ENCODE measurements at places on chromosomes 6 and 20. TPM values are rescaled to one million over a fixed set of nuclear protein-coding genes. Genes with fewer than 3 reads are reported as not detected.
A peak's percentile ranks its signal among the peaks of the same experiment; 100 is the strongest.

DNA sequence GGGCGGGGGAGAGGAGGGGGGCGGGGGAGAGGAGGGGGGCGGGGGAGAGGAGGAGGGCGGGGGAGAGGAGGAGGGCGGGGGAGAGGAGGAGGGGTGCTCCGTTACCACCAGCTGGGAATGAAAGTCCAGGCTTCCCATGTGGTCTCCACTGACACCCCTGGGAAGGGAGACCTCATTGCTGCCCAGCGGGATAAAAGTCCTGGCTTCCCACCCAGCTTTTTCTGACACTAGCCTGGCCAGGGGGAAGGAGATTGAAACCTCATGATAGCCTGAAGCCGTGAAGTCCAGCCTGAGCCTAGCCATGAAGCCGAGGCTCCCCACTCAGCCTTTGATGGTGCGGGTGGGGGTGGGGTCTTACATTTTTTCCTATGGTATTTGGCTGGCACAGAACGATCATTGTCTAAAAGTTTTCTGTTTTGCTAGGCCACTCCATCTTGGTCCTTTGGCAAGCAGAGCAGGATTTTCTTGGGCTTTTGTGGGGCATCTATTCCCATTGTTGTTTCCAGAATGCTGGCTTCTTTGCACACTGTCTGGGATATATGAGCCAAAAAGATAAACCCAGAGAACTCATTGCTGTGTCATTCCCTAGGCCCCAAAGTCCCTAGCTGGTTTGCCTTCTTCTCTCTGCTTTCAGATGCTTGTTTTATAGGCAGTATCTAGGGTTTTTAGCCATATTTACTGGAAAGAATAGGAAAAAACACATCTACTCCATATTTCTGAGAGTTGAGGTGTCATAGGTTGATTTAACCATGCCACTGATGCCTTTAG, 67.9 kb upstream of the RNF24 start:
- DNase-seq = no peak

DNA sequence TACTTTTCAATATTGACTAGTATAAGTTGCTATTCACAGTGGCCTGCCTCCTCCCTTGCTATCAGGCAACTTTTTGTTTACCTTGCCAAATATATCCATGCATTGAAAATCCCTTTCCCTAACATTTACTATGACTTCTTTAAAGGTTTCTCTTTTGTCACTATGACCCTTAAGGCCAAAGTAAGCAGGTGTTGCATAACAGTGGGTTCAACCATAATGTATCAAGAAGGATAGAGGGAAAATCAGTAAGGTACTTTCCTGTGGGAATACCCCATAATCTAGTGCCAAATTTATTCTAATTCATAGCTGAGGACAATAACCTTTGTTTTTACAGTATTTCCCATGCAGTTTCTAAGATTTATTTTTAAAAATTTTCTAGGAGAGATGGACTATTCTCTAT, 527.6 kb downstream of the CDKAL1 start:
- no peak for DNase-seq

- DNase-seq = no peak
Measured at GRCh38 chr20:1654996-1655395, 2.6 kb downstream of the SIRPG start.

DNA sequence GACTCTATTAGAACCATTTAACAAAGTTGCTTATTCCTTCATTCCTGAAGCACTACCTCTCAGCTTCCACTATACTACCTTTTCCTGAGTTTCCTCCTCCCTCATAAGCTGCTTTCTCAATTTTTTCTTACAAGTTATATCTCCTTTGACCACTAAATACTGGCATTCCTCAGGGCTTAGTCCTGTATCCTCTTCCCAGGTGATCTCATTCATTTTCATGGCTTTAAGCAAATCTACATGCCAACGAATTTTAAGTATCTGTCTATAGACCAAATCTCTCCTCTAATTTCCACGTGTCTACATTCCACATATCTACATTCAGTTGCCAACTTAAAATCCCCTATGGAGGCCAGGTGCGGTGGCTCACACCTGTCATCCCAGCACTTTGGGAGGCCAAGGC, 134.7 kb downstream of the BTBD9 start:
- DNase-seq = no peak

DNA sequence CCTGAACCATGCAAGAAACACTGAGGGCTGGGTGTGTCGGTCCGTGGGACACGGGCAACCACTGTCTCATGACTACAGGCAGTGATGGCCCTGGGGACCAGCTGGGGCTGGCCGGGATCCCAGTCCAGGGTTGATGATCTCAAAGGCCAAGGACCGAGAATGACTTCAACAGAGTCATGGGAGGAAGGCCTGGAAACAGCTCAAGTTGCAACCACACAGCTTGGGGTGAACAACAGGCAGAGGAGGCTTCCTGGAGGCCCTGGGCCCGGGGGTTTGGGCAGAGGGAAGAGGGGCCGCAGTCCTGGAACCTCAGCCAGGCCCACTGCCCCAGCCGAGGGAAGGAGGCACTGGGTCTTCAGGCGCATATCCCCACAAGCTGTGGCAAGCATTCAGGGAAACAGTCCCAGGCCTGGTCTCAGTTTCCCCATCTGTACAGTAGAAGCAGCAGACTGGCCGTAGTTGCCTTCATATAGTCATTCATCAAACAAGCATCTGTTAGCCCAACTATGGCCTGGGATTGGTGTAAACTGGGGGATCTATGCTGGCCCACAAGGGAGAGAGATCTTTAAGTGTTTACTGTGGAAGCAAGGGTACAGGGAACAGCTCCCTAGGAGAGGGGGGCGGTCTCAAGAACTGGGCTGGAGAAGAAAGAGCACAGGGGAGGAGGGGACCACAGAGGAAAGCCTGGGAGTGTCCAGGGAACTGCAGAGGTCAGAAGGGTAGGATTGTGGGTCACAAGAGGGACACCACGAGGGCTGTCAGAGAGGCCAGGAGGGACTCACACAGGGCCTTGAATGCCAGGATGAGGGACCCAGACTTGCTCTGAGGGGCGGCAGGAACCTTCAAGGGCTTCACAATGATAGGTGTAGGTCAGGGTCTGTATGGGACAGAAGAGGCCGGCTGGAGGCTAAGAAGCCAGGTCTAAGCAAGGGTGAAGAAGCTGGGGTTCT, 2.1 kb downstream of the MYL9 start:
- peak; percentile 92 for DNase-seq

DNA sequence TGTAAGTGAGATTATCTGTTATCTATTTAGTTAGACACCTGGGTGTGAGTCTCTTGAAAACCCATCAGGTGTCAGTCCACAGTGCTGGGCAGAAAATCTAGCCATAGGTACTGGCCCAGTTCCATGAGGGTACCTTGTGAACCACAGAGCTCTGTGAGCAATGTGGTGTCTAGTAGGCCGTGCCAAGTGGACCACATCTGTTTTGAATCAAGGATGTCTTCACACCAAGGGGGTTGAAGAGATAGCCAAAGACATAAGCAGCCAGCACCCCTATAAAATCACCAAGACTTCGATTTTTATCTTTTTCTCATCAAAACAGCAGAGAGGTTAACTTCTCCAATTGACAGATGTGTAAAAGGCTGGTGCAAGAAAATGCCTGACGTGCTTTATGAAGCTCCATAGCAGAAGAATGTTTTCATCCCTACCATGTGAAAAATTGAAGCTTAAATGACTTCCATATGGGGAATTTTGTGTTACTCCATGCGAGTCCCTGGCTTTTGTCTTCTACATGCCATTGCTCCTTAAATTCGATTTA, 368.7 kb downstream of the HAO1 start:
- DNase-seq = no peak

GRCh38 chr20:46351357-46352058, 43.2 kb upstream of the CDH22 start:
- DNase-seq = no peak

GRCh38 chr6:136158387-136158821, 91.7 kb downstream of the MTFR2 start:
- DNase-seq = peak; percentile 70

- DNase-seq = no peak
Measured at GRCh38 chr6:153503810-153504209, 372.7 kb upstream of the RGS17 start.

The CENPW gene
- 0.89 TPM for total RNA-seq

The PKIB gene
- 0.35 TPM for total RNA-seq

The HDAC2 gene
- total RNA-seq = 46.7 TPM

The SLC26A8 gene
- not detected for total RNA-seq

The SEMG1 gene
- total RNA-seq = not detected

The LY6G5C gene
- total RNA-seq = 1.8 TPM

The IYD gene
- total RNA-seq = not detected

The MEP1A gene
- not detected for total RNA-seq
